ENCODE measurements at places on chromosomes 16 and 17.

- no peak for DNase-seq
Measured at GRCh38 chr17:82058230-82058854, 6.6 kb downstream of the GPS1 start.

DNA sequence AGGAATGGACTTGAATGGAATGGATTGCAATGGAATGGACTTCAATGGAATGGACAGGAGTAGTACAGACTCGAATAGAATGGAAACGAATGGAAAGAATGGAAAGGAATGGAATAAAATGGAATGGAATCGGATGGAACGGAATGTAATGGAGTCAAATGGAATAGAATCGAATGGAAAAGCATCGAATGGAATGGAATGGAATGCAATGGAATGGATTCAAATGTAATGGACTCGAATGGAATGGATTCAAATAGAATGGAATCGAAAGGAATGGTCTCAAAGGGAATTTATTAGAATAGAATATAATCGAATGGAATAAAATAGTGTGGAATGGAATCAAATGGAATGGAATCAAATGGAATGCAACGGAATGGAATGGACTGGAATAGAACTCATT is 484.9 kb upstream of the WSB1 start:
- no peak for DNase-seq

DNA sequence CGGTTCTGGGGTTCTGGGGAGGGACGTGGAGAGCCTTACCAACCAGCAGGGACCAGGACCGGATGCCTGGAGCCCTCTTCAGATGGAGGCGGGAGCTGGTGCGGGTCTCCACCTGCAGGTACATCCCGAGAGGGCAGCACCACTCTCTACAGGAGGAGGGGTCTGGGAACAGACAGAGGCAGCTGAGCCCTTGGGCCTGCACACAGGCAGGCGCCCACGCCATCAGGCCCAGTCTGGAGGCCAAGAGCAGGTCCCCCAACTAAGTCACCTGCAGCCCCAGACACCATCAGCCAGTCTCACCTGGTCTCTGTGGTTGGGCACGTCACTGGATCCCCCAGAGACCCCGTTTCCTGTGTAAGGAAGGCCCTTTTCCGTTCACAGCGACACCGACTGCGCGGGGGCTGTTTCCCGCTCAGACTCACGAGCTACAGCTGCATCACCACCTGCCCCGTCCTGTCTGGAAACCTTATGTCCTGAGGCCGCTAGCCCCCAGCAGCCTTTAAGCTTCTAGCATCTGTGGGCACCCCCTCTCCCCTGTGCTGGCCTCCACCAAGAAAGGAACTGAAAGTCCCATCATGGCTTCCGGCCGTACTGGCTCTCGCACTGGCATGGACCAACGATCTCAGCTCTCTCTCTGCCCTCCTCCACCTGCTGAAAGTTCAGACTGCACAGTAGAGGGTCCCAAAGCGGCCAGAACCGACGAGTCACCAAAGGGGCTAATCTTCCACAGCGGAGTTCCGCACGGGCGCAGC is 1.2 kb downstream of the CYBC1 start:
- DNase-seq = no peak

DNA sequence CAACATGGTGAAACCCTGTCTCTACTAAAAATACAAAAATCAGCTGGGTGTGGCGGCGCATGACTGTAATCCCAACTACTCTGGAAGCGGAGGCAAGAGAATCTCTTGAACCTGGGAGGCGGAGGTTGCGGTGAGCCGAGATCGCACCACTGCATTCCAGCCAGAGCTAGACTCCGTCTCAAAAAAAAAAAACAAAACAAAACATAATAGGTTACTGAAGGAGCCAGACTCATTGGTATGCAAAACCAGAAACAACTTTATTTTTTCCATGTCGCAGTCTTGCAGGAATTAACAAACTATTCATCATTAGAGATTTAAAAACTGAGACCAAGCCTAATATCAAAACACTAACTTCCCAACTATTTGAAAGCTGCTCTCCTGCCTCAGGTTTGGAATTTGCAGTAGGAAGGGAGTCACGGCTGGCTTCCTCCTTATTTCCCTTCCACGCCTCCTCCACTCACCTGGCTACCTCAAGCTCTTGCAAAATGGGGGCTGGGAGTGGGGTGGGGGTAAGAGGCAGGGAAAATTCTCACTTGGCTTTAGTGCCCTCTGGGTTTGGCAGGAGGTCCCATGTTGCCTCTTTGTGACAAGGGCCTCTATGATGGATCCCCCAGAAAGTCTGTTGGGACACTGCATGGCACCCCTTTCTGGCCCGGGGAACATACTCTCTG is 34.1 kb upstream of the MYH10 start:
- no peak for DNase-seq

- DNase-seq = no peak
Measured at GRCh38 chr17:20994779-20995149, 48.0 kb downstream of the USP22 start.

DNA sequence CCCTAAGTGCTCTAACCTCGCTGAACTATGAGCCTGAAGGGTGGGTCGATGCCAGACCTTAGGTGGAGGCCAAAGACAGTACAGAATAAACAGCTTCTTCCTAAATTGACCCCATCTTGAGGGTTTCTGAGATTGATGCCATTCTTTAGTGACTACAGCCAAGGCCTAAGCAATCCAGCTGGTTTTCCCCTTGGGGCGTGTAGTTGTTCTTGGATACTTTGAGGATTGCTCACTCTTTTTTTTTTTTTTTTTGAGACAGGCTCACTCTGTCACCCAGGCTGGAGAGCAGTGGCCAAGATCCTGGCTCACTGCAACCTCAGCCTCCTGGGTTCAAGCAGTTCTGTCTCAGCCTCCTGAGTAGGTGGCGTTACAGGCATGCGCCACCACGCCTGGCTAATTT is 2.0 kb downstream of the OVCA2 start:
- DNase-seq = no peak

DNA sequence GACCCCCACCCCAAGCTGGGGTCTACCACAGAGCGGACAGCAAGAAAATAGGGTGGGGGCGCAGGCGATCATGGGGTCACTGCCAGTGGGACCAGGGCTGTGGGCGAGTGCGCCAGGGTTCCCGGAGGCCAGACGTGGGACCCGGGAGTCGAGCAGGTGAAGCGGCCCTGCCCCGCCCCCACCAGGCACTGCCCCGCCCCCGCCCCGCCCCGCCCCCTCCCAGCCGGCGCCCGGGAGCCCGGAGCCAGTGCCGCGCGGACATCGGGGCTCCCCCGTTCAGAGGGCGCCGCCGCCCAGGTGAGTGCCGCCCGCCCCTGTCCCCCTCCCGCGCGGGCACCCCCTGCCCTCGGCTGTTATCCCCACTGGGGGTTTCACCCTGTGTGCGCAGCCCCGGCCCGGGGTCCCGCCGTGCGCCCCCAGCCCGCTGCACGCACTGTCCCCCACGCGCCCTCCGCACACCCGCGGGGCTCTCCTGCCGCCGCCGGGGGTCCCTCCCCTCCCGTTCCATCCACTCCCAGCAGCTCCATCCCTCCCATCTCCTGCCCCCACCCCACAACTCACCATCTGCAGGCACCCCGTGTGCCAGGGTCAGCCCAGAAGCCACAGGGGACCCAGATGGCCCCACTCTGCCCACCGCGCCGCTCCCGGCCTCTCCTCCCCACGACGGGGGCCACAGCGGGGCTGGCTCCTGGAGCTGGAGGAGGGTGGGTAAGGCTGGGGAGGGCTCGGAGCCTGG is at the start of gene SSTR5:
SSTR5 (plus strand) TSS at position 222 of the 736 bp plus-strand sequence. CDS start 6,122 bp downstream, outside the sequence.
- no peak for DNase-seq

DNA sequence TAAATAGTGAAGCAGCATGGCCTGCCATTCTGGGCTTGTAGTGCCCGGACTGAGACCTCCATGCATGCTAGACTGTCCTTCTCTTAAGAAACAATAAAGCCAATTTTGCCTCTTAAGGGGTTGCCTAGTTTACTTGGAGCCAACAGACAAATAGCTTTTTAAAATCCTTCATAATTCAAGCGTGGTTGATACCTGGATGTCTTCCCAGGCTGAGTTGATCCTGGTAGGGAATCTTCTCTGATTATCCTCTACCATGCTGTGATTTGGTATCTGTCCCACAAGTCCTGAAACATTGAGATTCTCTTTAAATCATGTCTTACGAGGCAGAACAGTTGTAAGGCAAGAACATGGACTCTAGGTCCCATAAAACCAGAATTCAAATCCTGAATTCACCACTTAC is 359.6 kb upstream of the CCL2 start:
- DNase-seq = no peak

DNA sequence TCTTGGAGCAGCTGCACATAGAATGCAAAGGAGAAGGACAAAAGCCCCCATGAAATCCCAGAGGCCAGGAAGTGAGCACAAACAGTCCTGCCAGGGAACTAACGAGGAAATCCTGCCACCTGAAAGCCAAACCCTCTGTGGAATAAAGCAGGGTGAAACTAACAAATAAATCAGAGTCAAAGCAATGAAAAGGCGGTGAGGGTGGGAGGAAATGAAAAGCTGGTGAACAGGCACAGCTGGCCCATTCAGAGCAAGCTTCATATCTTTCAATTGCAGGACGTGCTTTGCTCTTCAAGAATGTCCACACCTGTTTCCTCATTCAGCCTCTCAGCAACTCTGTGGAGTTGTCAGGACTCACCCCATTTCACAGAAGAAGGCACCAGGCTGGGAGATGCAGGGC is 108.1 kb downstream of the ABCC12 start:
- no peak for DNase-seq

DNA sequence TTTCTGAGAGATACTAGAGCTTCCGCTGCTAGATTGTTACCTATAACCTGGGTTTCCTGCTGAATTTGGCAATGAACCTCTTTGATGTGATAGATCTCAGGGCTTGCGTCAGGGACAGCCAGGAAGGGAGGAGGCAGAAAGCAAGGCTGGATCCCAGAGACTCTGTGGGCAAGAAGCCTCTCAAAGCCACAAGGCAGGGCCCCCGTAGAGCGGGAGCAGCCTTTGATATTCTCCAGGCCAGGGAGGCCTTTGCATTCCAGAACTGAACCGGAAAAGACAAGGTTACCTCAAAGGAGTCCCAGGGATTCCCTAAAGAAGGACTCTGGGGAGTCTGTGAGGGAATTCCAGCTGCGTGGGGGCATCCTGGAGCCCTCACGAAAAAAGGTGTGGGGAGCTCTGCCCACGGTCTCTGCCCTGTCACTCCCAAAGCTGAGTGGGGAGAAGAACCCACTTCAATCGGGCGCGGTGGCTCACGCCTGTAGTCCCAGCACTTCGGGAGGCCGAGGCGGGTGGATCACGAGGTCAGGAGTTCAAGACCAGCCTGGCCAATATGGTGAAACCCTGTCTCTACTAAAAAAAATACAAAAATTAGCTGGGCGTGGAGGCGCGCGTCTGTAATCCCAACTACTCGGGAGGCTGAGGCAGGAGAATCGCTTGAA is 14.3 kb upstream of the SCIMP start:
- no peak for DNase-seq

GRCh38 chr17:45223539-45224528 is 2.1 kb downstream of the FMNL1 start:
- no peak for DNase-seq

DNA sequence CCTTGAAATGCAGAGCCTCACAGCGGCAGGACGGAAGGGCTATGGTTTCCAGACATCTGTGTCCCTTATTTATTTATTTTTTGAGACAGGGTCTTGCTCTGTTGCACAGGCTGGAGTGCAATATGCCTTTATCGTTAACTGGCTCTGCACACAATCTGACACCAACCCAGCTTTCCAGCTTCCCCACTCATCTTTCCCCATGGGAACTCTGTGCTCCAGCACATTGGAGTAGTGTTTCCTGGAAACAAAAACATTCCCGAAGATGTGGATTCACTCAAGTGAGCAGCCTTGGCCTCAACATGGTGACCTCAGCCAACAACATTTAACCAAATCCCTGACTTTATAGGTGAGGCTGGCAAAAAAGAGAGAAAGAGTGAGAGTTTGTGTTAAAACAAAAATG is 307.1 kb downstream of the TMEM114 start:
- no peak for DNase-seq

DNA sequence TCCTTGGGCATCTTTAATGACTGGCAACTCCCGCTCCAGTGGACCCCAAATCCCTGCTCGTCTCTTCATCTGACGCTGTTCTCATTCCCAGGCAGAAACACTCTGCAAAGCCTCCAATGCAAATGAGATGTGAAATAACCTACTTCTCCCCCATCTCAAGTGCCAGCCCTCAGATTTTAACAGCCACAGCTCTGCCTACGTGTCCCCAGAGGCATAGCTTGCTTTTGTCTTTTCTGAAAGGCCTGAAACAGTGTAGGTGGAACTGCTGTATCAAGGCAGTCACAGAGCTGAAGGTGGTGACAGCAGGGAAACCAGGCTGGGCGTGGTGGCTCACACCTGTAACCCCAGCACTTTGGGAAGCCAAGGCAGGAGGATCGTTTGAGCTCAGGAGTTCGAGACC is 14.7 kb downstream of the RPH3AL start:
- no peak for DNase-seq

GRCh38 chr16:4588386-4588785 is 26.3 kb downstream of the UBALD1 start:
- DNase-seq = no peak

- DNase-seq = peak; percentile 29
Measured at GRCh38 chr17:30344283-30345088, 10.6 kb upstream of the TMIGD1 start.

- peak; percentile 63 for DNase-seq
Measured at GRCh38 chr16:29007730-29008593, 23.1 kb downstream of the LAT start.

Data from RCC 7860 (cell line).